Retina (tissue), 1 donor: ENCODE measurements at places on chromosomes 11 and 22.

- no peak for DNase-seq
Measured at GRCh38 chr11:86805873-86806310, 5.5 kb downstream of the PRSS23 start.

GRCh38 chr11:26350002-26350401, 18.1 kb downstream of the ANO3 start:
- DNase-seq, result no peak

GRCh38 chr11:73995731-73996130, 13.1 kb upstream of the UCP2 start:
- DNase-seq, result no peak

DNA sequence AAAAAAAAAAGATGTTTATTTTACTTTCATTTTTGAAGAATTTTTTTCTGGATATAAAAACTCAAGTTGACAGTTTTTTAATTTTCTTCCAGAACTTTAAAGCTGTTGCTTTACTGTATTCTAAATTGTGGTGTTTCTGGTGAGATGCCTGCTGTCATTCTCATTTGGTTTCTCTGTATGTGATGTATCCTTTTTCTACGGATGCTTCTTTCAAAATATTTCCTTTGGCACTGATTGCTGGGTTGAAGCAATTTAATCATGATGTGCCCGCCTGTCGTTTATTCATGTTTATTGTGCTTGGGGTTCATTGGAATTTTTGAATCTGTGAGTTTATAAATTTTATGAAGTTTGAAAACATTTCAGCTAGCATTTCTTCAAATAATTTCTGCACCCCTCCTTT, 29.4 kb upstream of the CTSD start:
- no peak for DNase-seq

GRCh38 chr22:20571531-20572007, 64.2 kb downstream of the MED15 start:
- no peak for DNase-seq

DNA sequence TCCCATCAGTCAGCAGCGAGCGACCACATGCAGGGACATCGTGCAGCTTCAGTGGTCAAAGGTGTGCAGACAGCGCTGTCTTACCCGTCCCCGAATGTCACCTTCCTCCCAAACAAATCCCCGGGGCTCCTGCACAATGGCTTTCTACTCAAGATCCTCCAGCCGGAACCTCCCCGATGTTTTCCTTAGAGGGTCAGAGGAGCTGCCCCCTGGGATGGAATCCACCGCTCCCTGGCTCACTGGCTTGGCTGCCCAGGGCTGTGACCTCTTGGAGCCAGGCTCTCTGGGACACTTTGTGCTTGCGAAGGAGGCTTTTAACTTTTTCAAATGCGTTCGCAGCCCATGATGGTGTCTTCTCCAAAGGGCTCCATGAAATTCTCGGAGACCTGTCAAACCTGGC, 17.3 kb upstream of the FGF19 start:
- DNase-seq, result no peak

- DNase-seq, result no peak
Measured at GRCh38 chr11:18715476-18715875, 10.5 kb downstream of the IGSF22 start.

GRCh38 chr11:130874396-130874795, 41.9 kb downstream of the SNX19 start:
- no peak for DNase-seq

DNA sequence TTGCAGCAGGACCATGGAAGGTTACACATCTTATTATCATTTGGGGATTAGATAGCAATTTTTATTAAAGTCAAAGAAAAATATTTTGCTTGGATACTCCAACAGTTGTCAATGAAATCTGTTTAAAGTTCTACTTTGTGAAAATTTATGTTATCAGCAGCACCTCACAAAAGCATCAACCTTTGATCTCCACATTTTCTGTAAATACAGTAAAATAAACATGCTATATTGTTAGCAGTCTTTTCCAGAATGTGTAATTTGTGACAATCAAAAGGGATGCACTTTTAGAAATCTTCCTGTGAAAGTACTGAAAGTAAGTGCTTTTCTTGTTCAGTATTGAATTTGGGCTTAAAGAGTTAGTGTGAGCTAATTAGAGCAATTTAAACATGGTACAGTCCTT, 4.1 kb downstream of the SLC22A25 start:
- DNase-seq, result no peak

- DNase-seq, result no peak
Measured at GRCh38 chr11:12792590-12792989, 118.4 kb downstream of the TEAD1 start.

GRCh38 chr11:131370090-131370751, at the start of gene NTM:
TSS of gene NTM (plus strand) at chr11:131370615.
- DNase-seq, result peak; percentile 84

DNA sequence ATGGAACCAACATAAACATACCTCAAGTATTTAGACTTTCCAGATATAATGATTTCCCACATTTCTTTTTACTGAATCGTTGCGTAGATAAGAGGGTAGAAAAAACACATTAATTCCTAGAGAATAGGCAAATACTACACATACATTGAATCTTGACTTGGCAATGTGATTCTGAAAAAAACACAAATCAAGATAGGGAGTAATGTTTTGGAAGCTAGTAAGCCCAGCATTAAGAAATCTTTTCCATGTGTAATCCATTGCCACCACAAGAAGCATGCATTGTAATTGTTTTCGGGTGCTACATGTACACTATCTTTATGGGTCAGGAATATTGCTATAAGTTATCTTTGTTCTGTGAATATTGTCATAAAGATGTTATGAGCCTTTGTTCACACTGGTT, 269.8 kb upstream of the PDGFD start:
- DNase-seq, result no peak

- no peak for DNase-seq
Measured at GRCh38 chr22:32682990-32683389, 118.5 kb upstream of the TIMP3 start.

DNA sequence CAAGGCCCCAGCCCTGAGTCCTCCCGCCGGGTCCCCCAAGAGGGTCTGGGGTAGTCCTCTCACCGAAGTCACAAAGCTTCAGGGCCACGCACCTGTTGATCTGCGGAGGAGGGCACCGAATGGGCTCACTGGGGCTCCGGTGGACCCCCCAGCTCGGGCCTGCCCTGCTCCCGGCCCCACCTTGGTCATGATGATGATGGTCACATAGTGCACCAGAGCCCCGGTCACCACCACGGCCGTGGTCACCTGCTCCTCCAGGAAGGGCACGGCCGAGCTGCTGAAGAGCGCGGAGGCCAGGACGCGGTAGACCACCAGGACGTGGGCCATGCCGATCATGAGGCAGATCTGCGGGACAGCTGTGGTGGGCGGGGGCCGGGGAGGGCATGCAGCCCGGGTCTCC, 13.5 kb upstream of the SIGIRR start:
- DNase-seq, result no peak

GRCh38 chr11:7564803-7565202, 51.0 kb downstream of the PPFIBP2 start:
- DNase-seq, result no peak

- DNase-seq, result no peak
Measured at GRCh38 chr11:120064341-120064740, 73.6 kb downstream of the TRIM29 start.

DNA sequence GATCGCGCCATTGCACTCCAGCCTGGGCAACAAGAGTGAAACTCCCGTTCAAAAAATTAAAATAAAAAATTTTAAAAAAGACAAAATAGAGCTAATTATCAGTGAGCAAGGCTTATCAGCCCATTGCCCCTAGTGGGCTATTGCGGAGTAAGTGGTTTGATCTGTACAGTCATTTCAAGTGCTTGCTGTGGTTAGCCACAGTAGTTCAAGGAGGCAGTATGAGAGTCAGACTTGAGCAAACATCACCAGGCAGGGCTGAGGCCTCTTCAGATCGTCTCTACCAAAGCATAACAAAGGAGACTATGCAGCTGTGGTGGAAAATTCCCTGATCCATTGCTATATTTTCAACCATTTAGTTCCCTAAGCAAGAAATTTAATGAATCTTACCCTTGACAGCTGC, 4.3 kb upstream of the SBF2 start:
- DNase-seq, result no peak

DNA sequence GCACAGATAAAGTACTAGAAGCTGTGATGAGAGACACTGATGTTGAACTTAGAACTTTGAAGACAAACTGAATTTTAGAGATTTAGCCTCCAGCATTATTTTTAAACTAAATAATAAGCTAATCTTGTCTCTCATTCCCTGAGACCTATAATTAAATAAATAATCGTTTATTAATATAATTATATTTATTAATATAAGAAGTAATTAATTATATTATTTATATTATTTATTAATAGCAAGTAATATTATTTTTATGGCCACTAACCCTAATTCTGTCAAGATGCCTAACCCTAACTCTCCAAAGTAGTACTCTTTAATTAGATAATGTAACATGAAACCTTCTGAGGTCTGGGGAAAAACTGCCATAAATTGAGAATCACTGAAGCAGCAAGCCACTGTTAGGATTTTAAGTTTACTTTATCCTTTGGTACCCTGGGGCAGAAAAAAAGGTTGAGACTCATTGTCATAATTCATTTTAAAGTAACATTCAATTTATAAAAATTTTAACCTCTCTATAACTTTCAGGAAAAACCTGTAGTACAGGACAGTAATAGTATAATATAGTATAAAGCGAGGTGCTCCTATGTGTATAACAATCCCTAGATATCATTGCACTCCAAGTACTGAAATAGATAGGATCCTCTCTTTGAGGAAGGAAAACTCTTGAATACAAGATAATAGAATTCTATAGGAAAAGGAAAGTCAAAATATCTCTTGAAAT, 85.4 kb downstream of the TTC28 start:
- no peak for DNase-seq

DNA sequence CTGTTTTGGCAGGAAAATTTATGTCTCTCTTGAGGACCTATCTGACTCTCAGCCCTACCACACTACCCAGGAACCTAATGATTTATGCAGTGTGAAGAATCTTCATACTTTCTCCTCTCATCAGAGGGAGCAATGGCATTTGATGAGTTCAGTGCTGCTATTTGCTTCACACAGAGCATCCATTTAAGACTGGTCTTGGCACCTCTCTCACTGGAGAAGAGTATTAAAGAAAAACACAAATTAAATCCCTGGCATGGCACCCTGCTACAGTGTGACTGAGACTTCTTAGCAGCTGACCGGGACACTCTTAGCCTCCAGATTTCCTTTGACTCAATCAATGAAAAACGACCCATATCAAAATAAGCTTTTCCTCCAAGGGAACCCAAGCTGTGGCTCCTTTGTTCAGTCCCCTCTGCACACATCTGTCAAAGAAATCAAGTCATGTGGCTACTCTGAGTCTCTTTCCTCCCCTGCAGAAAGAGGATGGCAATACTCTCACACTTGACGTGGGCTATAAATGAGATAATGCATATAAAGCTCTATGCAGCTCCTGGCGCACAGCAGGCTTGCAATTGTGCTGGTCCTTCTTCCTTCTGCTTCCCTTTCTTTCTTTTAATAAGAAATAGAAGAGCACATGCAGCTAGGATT, 186.1 kb upstream of the E2F8 start:
- no peak for DNase-seq

DNA sequence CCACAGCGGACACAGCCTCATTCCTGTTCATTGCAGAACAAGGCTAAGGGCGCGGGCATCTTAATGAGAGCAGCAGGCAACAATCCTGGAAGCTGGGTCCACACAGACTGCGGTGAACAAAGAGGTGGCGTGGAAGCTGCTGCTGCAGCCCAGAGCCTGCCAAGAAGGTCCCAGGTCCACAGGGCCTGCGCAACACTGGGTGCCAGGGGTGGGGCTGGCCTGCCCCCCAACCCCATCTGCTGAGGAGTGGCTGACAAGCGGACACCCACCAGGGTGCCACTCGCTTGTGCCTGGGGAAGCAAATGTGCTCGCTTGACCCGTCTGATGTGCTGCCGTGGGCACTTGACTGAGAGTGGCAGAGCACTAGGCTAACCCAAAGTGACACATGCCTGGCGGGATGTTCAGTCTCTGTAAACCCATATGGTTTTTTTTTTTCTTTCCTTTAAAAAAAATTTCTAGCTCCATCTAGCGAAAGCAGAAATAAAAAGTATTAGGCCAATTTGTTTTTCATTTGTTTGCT, 83.2 kb upstream of the PITPNB start:
- DNase-seq, result peak; percentile 75

GRCh38 chr11:100734743-100735527, 47.8 kb downstream of the ARHGAP42 start:
- DNase-seq, result no peak

GRCh38 chr11:119515771-119516400, 92.9 kb upstream of the THY1 start:
- DNase-seq, result no peak

- no peak for DNase-seq
Measured at GRCh38 chr11:12142909-12143308, 32.5 kb downstream of the MICAL2 start.

DNA sequence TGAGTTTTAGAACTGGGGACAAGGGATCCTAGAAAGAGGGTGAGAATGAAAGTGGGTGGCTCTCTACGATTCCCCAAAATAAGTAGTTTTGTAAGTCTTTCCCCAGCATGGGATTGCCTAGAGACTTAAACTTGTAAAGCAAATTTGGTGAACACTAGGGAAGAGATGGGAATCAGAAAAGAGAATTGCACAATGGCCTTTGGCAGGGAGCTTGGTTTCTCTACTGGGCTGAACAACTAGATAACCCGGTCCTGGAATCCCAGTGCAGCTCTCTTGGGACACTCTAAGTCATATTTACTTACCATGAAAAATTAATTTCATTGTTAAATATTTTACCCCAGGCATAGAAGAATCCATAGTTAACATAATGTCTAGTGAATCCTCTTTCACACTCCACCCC, 16.5 kb upstream of the USP18 start:
- DNase-seq, result no peak

DNA sequence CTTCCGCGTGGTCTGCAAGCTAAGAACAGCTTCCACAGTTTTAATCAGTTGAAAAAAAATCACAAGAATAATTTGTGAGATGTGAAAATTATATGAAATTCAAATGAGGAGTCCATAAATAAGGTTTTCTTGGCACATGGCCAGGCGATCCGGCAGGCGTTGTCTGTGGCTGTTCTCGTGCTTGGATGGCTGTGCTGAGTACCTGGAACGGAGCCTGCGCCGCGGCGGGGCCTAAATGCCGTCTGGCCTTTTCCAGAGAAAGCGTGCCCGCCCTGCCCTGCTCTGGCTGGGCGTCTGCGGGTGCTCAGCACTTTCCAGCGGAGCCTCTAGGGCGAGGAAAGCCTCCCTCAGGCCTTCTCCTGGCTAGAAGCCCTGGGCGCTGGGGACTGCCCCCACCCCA, 41.8 kb downstream of the OSBPL5 start:
- no peak for DNase-seq

DNA sequence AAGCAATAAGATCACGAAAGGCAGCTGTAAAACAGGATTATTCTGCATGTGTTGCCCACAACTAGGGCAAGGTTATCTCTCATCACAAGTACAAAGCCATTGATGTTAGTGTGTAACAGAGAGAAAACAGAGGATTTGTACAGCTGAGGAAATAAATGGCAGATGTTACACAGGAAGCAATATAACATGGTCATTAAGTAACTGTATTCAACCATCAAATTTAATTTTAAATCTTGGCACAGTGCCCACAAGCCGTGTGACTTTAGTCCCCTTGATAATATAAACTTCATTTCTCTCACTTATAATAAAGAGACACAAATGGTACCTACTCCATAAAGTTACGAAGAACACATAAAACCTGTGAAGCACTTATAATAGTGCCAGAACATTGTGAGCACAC, 17.3 kb downstream of the OR51E2 start:
- no peak for DNase-seq
